ENCODE measurements at places on chromosomes 5 and 9. TPM values are rescaled to one million over a fixed set of nuclear protein-coding genes. Genes with fewer than 3 reads are reported as not detected.

LPAR1 gene
- polyA plus RNA-seq, result 171 TPM

GRCh38 chr5:133524666-133525065 is 87.7 kb downstream of the FSTL4 start:
- no peak for DNase-seq

GRCh38 chr9:110950041-110950645 is 88.1 kb downstream of the LPAR1 start:
- peak; percentile 61 for DNase-seq

DNA sequence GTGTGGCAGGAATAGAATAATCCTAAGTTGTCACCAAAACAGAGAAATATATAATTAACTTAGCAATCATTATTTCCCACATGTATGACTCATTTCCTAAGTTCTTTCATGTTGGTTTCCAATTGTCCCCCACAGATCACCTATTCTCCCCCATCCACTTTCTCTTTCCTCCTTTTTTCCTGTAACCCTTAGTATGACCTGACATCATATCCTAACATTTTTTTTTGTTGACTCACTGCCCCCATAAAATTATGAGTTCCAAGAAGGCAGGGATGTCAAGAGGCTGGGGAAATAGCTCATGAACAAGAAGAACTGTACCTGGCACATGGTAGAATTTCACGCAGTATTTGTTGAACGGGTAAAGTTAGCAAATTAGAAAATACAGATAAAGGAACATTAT is 186.7 kb downstream of the DCP2 start:
- DNase-seq, result peak; percentile 36

DNA sequence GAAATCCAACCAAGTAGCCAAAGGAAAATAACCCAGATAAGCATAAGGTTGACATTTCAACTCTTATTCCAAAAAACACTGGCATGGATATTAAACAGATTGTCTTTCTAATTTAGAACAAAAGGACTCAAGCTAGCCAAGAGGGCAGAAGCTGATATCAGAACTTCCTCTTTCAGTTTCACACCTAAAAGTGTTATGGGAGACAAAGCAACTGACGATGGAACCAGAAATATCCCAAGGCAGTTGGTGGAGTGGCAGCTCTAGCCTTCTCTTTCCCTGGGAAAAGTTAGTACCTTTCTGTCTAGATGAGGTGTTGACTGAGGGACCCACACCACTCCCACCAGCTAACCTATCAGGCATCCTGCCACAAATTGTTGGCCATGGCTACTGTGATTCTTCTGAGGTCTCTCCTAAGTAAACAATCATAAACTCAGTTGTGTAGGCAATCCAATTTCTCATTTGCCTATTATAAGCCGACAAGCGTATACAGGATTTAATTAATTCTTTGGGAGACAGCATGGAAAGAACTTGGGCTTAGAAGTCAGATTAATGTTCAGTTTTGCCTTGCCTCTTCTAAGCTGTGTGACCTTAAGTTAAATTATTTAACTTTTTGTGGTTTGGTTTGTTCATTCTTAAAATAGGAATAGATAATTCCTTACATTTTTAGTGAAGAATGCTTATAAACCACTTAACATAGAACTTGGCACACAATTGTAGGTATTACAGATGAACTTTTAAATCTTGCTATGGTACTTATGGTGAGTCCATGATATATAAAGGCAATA is 110.9 kb upstream of the ADAMTSL1 start:
- peak; percentile 74 for DNase-seq

DNA sequence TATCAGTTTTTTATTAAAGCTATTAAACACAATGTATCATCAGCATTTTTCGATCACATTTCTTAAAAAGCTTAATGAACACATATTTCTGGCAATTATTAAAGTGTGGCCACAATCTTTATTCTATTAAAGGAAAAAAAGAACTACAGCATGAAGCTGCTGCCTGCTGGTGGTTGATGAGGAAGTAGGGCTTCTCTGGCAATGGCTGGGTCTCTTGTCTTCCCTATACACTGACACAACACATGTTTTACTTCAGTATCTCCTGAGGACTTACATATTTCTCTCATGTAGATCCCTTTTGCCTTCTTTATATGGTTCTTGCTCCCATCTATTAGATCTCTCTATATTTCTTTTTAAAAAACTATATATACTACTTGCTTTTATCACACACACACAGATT is 590.7 kb downstream of the RAB3C start:
- peak; percentile 45 for DNase-seq

PCSK5 gene
- 1.5 TPM for polyA plus RNA-seq

DNA sequence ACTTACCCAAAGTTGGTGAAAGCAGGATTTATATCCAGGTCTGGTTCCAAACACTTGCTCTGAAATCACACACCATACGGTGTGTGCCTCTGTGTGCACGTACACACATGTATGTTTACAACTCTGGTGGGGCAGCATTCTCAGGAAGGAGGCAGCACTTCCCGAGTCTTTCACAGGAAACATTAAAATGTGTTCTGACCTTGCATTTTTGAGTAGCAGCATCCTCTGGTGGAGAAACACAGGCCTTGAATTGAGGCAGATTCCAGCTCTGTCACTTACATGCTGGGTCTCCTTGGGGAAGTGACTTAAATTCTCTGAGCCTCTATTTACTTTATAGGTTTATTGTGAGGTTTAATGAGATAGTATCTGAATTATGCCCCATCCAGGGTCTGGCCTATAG is 126.4 kb downstream of the RGS3 start:
- DNase-seq, result peak; percentile 66

GRCh38 chr9:18473652-18474279 is at the start of gene ADAMTSL1:
ADAMTSL1 (plus strand) TSS chr9:18474153; CDS start chr9:18474233, 80 bp downstream.
- peak; percentile 72 for DNase-seq

- DNase-seq, result no peak
Observed at GRCh38 chr9:101512116-101512515, 21.5 kb upstream of the RNF20 start.

ANKRD18B gene
- polyA plus RNA-seq, result 7.1 TPM

UNC5A gene
- not detected for polyA plus RNA-seq

DNA sequence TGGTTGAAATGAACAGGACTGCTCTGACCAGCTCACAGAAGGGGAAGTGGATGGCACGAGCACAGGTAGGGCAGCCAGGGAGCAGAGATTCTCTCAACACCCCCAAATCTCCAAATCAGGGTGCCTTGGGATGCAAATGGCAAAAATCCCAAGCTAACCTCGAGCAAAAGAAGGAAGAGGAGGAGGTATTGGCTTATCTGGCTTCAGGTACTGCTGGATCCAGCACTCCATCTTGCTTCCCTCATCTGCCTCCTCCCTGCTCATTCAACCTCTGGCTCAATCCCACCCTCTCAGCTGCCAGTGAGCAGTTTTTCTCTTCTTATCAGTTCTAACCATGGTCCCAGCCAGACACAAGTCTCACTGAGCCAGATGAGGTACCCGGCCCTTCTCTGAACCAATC is 41.6 kb upstream of the GGTA1 start:
- DNase-seq, result no peak

GRCh38 chr5:139635606-139636206 is 12.4 kb upstream of the CXXC5 start:
- DNase-seq, result peak; percentile 95

DNA sequence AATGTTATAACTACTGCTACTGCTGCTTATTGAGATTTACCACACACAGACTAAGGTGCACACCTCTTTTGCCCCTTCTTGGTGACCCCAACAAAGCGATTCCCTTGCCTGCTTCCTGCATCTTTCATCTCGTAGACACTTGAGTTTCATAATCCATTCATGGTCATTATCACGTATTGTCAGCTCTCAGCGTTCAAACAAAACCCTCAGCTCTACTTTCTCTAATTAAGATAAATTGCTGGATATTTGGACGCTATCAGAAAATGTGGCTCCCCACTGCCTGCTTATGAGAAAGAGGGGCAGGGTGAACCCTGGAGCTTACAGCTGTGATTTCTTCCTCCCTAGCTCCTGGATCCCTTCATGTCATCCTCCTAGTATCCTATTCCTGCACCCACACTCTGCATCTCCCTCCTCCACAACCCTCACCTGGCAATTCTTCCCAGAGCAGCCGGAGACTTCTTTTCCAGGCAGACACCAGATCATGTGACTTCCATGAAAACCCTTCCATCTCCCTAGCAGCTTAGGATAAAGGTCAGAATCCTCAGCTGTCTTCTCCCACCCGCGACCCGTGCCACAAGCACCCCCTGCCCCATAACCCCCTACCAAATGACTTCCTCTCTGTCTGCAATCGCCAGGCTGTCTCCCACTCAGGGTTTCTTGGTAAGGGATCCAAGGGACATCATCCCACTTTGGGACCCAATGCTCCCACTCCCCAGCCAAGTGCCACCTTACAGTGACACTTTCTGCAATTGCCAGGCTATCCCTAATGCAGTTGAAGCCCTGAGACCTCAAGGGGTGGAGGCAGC is 146.5 kb downstream of the NSG2 start:
- no peak for DNase-seq

DNA sequence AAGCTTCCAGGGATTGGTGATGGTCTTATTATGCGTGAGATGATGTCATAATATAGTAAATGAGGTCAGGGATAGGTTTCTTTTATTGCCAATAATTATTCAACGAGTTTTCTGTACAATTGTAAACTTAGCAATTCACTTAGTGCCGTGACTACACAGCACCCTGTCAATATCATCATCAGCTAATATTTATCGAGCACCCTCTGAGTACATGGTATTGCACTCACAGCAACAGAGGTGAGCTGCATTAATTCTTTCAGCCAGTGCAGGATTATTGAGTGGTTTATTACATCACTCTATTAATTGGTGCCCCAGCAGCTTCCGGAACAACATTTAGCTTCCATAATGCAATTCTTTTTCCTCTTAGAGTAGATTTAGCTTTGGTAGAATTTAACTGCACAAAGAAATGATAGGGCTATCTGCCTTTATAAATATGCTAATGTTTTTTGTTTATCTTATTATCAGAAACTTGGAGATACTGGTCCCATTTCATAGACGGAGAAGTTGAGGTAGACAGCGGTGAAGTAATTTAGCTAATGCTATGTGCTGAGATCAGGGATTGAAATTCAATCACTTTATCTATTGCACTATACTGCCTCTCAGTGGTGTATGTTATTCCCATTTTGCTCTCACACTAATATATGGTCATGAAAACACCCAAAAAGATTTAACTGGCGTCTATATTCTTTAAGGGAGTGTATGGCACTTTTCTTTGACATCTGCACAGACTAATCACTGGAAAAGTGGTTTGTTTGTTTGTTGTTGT is 726.1 kb upstream of the WWC1 start:
- DNase-seq, result peak; percentile 20

- DNase-seq, result peak; percentile 3
Observed at GRCh38 chr9:123637945-123638634, 282.1 kb downstream of the CRB2 start.
